CD4-positive, alpha-beta memory T cell (primary cell): ENCODE measurements at places on chromosomes 7 and 10. TPM values are rescaled to one million over a fixed set of nuclear protein-coding genes. Genes with fewer than 3 reads are reported as not detected.
A peak's percentile ranks its signal among the peaks of the same experiment; 100 is the strongest.

ZNF32 gene
- total RNA-seq: 39.5 TPM

DNA sequence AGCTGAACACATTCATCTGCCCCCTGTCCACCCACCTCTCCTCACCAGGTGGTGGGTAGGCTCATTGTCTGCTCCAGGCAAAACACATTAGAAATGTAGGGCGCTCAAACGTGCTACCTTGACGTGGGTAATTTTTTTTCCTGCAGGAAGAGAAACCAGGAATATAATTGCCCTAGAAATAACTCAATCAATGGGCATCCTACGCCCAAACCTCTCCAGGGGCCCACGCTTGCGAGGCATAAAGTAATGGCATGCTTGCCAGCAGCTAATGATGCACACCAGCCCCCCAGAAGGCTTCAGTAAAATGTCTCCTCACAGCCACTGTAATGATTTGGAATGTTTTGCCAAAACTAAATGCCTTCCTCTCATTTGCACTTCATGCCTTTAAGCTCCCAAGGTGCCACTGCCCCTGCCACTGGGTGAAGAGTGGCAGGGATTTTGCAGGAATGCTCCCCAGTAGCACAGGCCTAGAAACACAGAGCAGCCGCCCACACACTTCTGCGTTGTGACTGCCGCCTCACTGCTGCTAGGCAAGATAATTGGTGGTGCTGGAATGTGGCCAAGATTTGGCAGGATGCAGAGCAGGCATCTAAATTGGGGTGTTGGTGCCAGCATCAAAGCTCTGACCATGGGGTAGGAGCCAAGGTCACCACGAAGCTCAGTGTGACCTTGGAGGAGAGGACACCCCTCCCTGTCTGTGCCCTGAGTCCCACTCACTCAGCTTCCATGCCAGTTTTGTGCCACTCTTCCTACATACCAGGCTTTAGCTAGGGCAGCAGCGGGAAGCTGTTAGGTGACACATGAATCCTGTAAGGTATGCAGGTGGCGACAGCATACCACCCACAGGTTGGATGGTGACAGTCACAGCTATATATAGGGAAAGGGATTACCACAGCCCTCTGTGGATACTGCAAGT lies 48.7 kb upstream of the PPP1R3C start:
- DNase-seq: no peak

GRCh38 chr10:298033-298432 lies 162.8 kb downstream of the ZMYND11 start:
- DNase-seq: no peak

GRCh38 chr7:87220026-87220733 lies 648 bp upstream of the TMEM243 start:
- DNase-seq: peak; percentile 82

DNA sequence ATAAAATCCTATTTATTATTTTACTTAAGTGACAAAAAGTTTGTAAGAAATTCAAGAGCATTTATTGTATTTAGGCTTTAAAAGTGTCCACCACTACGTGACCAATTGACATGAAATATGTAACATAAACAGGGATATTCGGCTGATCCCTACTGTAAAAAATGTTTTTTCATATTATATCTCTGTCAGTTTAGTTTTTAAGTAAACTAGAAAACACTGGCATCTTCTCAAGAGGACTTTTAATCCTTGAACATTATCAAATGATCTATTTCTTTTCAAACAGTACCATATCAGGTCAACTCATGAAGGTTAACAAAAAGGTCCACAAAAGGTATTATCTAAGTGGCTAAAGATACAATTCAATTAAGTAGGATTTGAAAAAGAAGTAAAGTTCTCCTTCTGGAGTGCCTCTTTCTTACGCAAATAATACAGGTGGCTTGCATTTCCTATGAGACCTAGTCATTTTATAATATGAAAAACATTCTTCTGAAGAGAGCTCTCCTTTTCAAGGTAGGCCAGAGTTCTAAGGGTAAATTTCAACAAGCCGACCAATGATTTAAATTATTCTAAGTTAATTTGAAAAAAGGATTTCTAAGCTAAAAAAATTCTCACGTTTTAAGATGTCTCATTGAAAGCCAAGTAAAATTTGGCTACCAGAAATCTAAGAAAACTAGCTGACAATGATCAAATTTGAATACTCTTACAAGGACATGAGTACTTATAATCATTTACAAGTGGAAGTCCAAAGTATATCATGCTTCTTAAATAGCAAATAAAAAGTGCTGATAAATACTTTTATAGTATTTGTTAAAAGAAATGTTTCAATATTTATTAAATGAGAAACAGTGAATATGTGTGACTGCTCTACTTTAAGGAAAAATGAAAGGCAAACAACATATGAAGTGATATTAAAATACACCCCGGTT lies 133.5 kb downstream of the NRBF2 start:
- no peak for DNase-seq

- no peak for DNase-seq
Observed at GRCh38 chr7:139940866-139941265, 111.8 kb downstream of the TBXAS1 start.

DNA sequence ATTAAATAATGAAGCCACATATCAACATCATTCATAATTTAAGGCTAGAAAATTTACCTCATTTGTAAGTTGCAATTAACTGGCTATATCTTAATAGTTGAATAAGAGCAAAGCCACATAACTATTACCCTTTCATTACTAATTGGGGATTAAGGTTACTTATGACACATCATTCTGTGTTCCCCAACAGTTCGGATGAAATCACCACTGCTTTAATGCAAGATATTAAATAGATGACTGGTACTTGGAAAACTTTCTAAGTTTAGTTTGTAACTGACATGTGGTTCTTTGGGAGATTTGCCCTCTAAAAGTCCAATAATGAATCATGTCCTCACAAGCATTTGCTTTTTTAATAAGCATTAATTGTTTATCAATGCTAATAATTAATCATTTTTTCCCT lies 109.1 kb downstream of the MTERF1 start:
- no peak for DNase-seq

DNA sequence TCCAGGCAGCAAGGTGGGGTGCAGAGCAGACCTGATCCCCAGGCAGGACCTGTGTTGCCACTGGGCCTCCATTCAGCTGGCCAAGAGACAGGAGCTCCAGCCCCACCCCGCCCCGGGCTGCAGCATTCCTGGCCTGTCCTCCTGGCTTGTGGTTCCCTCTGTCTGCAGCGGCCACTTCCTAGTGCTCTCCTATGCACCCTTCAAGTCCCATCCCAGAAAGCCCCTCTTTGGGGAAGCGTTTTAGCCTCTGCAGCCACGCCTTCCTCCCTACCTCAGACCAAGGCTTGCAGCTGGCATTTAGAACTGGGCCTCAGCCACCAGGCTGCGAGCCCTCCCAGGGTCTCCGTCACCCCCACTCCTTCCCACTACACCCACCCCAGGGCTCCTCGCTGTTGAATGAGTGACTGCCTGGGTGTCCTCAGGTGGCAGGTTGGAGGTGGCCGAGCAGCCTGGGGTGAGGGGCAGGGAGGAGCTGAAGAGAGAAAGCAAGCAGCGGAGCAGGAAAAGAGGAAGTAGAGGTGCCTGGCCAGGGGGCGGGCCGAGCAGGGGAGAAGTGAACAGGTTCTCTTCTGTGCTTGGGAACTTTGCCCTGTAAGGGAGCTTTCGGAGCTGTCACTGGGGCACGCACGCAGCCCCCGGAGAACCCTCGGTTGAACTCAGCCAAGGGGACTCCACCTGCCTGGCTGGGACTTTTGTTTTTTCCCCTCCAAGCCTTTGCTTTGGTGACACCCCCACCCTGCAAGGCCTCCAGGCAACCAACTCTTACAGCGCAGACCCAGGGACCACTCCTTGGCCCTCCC lies 109.1 kb upstream of the TNRC18 start:
- DNase-seq: peak; percentile 43

DNA sequence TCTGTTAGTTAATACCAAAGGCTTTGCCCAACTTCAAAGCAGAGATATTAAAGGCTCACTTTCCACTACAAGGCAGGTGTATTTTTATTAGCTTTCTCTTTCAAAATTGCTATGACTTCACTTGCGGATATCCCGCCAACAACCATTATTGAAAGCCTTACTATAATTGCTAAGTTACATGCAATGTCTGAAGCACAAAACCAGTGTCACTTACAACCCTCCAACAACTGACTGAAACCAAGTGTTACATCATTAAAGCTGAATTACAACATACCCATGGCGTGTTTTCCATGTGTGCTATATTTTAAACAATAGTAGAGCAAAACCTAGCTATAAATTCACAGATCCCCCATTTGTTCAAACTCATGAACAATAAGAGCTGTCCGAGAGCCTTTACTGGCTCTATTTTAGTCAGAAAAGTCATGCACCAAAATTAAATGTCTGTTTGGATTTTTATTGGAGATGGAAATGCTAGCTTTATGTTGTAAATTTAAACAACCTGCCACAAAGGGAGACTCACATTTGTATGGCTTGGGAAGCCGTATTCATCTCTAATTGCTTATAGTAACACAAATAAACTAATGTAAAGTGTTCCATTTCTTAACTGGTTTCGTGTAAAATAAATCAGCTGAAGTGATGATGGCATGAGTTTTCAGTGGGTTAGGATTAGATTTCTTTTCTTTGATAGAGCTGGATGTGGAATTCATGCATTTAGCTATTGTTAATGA lies 227.1 kb downstream of the AGMO start:
- DNase-seq: no peak

DNA sequence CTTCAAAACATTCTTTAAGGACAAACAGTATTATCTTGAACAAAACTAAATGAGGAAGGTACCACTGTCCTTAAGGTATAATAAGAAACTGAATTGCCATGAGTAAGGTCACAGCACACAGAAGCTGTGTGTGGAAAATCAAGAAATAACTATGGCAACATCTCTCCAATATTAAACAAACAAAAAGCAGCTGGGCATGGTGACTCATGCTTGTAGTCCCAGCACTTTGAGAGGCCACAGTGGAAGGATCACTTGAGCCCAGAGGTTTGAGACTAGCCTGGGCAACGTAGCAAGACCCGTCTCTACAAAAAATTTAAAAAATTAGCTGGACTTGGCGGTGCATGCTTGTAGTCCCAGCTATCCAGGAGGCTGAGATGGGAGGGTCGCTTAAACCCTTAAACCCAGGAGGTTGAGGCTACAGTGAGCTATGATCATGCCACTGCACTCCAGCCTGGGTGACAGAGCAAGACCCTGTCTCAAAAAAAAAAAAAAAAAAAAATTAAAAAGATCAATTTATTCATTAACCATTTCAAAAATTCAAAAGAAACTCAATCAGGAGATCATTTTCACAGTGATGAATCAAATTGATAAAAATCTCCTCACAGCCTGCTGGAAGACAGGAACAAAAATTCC lies 195.4 kb downstream of the SKIDA1 start:
- no peak for DNase-seq

C10orf105 gene
- total RNA-seq: 0.11 TPM

DNA sequence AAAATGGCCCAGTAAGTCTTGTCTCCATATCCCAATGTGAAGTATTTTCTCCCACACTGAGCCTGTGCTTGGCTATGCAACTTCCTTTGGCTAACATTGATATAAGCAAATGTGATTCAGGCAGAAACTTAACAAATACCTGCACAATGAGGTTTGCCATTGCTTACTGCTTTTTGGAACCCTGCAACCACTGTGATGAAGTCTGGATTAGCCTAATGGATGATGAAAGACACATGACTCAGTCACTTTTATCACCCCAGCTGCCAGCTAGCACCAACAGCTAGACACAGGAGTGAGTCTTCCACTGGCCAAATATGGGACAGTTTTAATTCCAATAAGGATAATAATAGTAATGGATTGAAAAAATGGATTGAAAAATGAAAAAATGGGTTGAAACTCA lies 854.5 kb downstream of the GRM8 start:
- no peak for DNase-seq

DNA sequence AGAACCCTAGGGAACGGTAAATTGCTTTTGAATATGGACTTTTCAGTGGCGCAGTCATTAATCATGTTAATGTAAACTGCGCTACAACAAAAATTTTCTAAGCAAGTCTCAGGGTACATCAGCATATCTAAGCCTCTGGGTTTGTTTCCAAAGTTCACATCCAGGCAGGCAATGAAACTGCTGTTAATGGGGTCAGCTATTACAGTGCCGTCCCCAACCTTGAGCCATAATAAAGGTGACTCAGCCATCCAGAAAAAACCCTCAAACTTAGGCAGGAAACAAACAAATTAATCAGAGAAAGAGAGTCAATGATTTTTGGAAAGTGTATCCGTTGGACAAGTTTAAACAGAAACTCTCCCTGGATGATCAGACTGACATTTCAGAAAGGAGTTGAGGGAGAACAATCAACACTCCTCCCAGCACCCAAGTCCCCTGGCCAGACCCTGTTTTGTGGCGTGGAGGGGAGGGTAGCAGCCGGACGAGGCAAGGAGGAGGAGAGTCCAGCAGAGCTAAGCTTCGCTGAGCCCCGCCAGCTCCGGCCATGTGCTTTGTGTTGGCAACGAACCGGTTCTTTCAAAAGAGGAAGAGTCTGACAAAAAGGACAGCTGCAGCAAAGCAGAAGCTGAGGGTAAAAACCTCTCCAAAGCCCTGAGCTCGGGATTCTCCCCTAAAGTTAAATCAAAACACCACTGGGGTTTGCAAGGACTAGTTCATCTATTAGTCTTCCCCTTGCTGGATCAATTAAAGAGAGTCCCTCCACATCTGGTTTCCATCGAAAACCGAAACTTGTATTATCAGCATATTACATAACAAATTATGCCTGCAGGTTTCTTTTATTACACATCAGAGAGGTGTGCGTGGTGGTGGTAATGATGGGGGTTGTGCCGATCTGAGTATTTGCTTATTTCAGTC lies 3.6 kb downstream of the FAM53B start:
- DNase-seq: peak; percentile 75

DNA sequence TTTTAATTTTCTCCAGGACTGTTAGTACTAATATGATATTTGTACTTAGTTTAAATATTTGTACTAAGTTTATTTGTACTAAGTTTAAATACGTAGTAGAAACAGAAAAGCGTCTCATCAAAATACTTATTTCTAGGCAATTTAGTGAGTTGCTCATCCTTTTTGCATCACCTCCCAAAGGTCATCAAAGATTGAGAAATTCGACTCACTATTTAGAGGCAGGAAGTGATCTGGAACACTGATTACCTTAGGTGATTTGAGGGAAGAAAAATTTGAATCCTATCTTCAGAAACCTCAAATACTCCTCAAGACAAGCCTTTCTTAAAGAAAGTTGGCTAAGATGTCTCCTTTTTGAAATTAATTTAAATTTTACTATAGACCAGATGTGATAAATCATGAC lies 14.5 kb downstream of the WNT16 start:
- DNase-seq: no peak

DNA sequence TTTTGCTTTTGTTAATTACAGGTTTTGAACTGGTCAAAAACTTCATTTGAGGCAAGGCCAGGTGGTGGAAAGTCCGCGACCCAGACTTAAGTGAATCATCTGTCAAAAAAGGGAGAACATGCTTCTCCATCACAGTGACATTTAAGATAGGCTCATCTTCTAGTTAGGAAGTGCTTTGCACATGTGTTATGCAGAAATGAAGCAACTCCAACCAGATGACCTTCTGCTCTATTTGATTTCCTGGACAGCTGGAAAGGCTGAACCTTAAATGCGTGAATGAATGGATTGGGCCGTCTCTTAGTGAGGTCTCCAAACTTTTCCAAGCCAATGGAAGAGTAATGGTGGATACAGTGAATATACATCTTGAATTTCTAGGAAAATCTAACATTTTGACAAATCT lies 101.6 kb upstream of the FAM13C start:
- DNase-seq: no peak
